ENCODE measurements at places on chromosomes 1 and 21. TPM values are rescaled to one million over a fixed set of nuclear protein-coding genes. Genes with fewer than 3 reads are reported as not detected.

ADCY10 gene
- total RNA-seq, result 0.27 TPM

CD2 gene
- not detected for total RNA-seq

NBPF8 gene
- total RNA-seq, result 11.4 TPM

RHEX gene
- not detected for total RNA-seq

ERO1B gene
- 10.6 TPM for total RNA-seq

GJB5 gene
- total RNA-seq, result not detected

CRYBG2 gene
- 1.7 TPM for total RNA-seq

PLA2G2D gene
- not detected for total RNA-seq

OR14I1 gene
- total RNA-seq, result not detected

APH1A gene
- 56.2 TPM for total RNA-seq

PTGS2 gene
- 3.4 TPM for total RNA-seq

UTS2 gene
- total RNA-seq, result not detected

AMIGO1 gene
- 10.1 TPM for total RNA-seq

OR2G6 gene
- total RNA-seq, result under 0.01 TPM

NSUN4 gene
- 12.9 TPM for total RNA-seq

SH3D21 gene
- 5.4 TPM for total RNA-seq

PRRX1 gene
- 13.3 TPM for total RNA-seq

GPR161 gene
- 59.3 TPM for total RNA-seq

CASQ1 gene
- 1.3 TPM for total RNA-seq

TEDDM1 gene
- total RNA-seq, result not detected

Measured in cerebellum (tissue), 4 donors.